ENCODE measurements at places on chromosomes 7 and 10.

- no peak for DNase-seq
Observed at GRCh38 chr10:98235846-98236245, 32.1 kb downstream of the LOXL4 start.

DNA sequence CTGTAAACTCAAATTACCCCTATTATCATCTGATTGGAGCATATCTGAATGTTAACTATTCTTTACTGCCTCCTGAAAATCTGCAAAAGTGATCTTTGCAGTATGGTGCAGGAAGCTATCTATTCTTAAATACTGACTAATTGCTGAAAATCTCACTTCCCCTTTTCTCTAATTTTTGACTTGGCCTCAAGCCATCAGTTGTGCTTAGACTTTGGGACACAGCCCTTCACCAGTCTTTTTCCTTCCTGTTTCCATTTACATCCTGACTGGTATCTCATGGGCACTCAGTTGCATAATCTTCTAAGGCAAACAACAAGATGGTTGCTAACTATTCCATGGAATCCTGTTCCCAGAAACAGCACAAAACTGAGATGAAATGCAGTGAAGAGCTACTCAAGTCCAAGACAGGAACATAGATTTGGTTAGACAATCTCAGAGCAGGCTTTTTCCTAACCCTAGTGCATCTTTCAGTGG, 228.5 kb downstream of the SORCS1 start:
- no peak for DNase-seq

DNA sequence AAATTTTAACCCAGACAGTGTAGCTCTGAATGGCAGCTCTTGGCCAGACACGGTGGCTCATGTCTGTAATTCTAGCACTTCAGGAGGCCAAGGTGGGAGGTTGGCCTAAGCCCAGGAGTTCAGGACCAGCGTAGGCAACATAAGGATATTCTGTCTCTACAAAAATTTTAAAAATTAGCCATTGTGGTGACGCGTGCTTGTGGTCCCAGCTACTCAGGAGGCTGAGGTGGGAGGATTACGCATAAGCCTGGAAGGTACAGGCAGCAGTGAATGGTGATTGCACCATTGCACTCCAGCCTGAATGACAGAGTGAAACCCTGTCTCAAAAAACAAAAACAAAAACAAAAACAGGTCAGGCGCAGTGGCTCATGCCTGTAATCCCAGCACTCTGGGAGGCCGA, 50.0 kb downstream of the SUFU start:
- no peak for DNase-seq

DNA sequence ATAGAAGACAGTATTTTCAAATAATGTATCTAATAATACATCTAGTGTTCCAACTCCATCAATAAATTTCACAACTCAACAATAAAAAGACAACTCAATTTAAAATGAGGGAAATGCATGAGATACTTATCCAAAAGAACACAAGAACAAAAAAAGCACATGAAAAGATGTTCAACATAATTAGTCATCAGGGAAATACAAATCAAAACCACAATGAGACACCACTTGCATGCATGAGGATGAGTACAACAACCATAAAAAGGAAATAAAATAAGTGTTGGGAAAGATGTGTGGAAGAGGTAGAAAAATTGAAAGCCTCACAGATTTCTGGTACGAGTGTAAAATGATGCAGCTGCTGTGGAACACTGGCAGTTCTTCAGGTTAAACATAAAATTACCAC, 111.6 kb upstream of the PTPRZ1 start:
- no peak for DNase-seq

- DNase-seq, result no peak
Observed at GRCh38 chr10:119360181-119360921, 153.0 kb downstream of the GRK5 start.

DNA sequence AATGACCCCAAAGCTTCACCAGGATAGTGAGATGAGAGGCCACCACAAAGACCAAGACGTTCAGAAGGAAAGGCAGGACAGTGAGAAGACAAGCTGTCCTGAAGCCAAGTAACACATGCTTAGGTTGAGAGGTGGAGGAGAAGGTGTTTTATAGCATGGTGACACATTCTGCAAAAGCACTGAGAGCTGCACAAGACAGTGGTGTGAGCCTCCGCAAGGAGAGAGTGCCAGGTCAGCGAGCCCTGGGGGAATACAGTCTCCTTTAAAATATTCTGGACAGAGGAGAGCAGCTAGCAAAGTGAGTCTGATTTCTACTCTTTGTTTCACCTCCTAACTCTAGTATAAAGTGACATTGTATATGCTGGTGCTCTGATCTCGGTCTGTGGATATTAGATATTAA, 68.0 kb upstream of the VKORC1L1 start:
- no peak for DNase-seq

DNA sequence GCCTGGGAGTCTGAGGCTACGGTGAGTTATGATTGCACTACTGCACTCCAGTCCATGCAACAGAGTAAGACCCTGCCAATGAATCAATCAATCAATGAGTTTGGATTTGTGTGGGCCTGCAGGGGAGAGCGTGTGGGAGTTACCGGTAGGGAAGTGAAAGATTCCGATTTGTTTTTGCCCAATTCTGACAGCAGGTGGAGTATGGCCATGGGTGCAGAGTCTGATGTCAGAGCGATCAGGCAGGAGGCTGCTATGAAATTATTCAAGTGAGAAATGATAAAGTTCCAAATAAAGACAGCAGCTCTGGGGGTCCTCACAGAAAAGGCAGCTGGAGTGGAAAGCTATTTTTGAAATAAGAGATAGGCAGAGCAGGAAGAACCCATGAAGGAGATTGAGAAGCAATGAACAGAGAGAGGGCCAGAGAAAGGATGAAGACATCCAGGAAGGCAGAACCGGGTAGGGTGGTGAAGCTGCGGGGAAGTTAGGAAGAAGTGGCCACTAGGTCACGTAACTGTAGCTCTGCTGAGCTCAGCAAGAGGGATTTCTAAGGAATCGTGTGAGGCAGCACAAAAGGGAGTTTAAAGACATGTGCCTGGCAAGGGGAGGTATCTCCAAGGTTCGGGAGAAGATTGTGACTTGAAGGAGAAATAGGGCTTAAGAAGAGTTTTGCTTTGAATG, 93.7 kb upstream of the NMT2 start:
- no peak for DNase-seq

- DNase-seq, result no peak
Observed at GRCh38 chr10:78579576-78579975, 489.2 kb upstream of the ZMIZ1 start.

All from substantia nigra (tissue), 51 donors.